Aorta (tissue), 5 donors: ENCODE measurements at places on chromosomes 5 and 9. TPM values are rescaled to one million over a fixed set of nuclear protein-coding genes. Genes with fewer than 3 reads are reported as not detected.

- no peak for DNase-seq
These were observed 148.9 kb upstream of the RUSC2 start for GRCh38 chr9:35341021-35341420.

DNA sequence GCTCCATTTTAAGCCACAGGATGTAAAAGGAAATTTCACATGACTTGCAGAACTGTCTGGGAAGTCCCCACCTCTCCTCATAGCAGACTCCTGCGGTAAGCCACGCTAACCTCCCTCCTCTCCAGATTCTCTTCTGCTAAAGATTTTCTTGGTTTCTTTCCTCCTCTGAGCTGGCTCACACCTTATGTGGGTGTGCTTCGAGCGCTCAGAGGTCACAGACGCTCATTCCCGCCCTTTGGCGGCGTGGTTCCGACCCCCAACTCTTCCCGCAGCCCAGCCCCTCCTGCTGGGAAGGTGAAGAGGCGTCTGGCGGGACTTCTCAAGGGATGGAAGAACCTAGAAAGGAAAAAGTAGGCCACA is 32.9 kb upstream of the CDK20 start:
- no peak for DNase-seq

- no peak for DNase-seq
These were observed 4.1 kb downstream of the FAM78A start for GRCh38 chr9:131272212-131272611.

DNA sequence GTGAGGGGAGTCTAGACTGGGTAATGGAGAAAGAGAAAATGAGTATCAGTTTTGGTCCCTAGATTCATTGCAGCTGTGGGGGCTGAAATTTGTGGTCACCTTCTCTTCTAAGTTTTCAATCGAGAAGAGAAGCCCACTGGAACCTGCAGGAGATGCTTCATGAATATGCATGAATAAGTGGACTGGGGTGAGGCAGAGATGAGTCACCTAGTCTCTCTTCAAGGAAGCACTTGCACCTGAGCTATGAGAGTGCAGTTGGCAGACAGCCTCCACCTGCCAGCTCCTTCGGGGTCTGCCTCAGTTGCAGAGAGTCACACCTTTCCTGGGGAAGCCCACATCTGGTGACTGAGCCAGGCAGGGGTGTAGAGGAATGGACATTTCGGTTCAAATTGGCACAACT is 69.1 kb downstream of the ZNF366 start:
- DNase-seq, result no peak

- peak; percentile 92 for DNase-seq
These were observed 12.6 kb upstream of the SPARC start for GRCh38 chr5:151699071-151699901.

DNA sequence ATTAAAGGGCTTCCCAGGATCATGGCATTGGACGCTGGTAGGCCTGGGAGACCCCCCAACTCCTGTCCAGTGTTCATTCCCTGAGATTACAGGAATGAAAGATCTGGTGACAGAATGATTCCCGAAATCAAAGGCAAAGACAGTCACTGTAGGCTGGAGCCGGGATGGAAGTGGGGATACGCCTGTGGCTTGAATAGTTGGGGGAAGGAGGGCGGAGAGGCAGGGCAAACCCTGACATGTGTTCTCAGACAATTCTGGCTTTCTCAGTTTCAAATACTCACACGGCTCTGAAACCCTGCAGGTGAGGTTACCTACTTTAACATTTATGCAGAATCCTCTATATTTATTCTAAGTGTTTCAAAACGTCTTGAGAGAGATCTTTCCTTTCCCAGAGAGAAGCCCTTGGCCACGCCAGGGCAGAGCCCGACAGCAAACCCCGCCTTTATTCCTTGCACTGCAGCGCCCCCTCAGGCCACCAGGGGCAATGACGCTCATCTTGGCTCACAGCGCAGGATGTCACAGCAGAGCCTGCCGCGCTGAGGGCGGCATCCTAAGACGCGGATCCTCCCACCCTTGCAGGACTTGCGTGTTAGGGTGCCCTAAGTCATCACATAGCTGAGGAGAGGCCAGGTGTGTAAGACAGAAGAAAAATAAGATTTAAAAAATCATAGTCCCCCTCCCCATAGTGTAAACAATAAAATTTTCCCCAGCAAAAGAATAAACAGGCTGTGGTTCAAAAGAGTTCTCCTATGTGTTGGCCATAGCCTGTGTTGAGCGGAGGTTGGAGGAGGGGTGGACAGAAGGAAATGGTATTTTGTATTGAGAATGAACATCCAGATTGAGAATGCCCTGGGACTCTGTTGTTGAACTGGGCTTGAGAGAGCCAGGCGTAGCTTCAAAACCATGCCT is 284.5 kb downstream of the NTRK2 start:
- DNase-seq, result peak; percentile 95

DNA sequence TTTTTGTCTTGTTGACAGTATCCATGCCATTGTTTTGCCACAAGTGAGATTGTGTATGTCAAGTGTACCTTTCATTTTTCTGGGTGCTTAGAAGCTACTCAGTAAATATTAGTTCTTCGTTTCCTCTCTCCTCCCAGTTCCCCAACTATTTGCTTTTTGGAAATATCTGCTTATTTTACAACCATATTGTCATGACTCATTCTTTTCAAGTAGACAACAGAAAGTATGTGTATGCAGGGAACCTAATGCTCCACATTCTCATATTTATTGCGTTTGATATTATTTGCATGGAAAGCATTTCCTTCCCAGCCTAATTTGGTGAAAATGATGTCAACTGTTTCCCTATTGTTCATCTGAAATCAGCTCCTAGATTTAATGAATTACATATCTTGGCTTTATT is 483.7 kb upstream of the RIOK2 start:
- DNase-seq, result no peak

GRCh38 chr5:73205305-73205704 is 32.3 kb downstream of the TMEM174 start:
- DNase-seq, result no peak

GRCh38 chr9:136665704-136666371 is 3.1 kb downstream of the EGFL7 start:
- no peak for DNase-seq

DNA sequence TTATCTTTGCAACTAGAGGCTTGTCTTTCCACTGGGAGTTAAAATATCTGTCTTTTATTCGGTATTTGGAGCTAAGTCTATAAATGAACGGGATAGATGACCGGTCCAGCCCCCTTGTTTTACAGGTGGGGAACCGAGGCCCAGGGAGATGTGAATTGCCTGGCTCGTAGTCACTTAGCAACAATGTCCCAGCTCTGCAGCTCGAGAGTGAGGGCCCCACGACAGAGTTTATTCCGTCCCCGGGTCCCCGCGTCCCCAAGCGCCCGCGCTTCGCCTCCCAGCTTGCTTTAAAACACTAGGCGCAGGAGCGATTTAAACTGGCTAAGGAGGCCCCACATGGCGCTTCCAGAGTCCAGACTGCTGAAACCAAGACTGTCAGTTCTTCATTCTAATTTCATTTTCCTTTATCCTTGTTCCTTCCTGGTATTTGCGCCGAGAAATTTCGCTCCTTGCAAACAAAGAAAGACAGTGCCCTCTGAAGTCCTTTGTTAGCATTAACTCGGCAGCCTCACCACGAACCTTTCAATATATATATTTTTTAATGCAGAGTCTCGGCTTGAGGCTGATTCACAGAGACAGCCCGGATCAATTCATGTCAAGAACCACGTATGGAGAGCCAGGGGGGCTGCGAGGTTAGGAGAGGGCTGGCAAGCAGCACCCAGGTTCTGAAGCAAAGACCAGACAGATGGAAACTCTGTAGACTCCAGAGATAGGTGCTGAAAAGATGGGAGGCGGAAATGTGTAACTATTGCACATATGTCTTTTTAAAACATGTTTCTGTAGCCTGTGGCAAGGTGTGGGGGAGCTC is 1.4 kb upstream of the ENC1 start:
- no peak for DNase-seq

DNA sequence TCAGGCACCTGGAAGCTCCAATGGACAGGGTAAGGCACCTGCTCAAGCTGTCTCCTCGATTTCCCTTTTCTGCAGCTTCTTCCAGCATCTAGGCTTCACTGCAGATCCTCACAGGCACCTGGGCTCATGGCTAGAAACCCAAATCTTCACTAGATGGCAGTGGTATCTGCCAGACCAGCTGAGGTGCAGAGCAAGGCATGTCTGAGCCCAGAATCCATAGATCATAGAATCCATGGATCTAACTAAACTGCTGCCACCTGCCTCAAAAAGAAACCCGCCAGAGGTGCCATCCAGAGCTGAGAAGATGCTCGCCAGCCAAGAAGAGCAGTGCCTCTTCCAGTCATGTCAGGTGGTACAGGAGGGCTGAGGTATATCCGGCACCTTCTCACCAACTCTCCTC is 6.9 kb downstream of the SHC3 start:
- no peak for DNase-seq

TNC gene
- 117 TPM for total RNA-seq

LCN9 gene
- not detected for total RNA-seq

SREK1 gene
- total RNA-seq, result 94.3 TPM

- no peak for DNase-seq
These were observed 238.1 kb downstream of the ELAVL2 start for GRCh38 chr9:23587903-23588302.

- DNase-seq, result no peak
These were observed 602.7 kb upstream of the ZNF608 start for GRCh38 chr5:125348936-125349831.

DNA sequence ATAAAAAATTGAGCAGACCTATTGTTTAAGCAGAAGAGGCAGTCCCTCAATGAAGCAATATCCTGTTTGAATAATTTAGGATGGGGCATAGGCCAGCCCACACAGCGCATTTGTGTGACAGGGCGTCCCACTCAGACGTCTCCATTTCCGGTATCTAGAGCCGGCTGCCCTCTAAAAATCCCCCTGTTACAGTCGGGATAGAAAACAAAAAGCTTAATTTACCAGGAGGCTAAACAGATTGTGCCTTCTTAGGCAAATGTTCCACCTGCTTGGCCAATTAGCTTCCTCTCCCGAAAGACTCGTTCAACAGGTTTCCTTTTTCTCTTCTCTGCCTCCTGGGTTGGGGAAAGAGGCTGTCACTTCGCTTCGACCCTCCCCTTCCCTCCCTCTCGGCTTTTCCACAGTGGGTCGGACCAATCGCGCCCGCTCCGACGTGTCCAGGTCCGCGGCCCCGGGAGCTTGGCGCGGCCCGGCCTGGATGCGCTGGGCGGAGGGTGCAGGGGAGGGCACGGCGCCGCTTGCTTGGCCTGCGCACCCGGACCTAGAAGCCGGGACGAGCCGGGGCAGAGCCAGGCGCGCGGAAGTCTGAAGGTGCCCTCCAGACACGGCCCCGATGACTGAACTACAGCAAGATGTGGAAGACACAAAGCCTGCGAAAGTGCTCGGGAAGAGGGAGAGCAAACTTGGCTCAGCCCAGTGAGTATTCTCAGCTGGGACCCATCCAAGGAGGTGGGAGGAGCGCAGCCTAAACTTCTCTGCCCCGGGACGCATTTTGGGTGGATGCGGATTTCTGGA is at the start of gene GRAMD2B:
Gene GRAMD2B, plus strand, starts transcription at position 416 of the 795 bp plus-strand sequence. Its CDS starts 198 bp downstream, at position 614.
- peak; percentile 95 for DNase-seq
